Occipital lobe (tissue), 3 donors: ENCODE measurements at places on chromosomes 5 and 9. TPM values are rescaled to one million over a fixed set of nuclear protein-coding genes. Genes with fewer than 3 reads are reported as not detected.

DCTN4 gene
- 96.2 TPM for total RNA-seq

FGF18 gene
- total RNA-seq = 0.62 TPM

LCN15 gene
- not detected for total RNA-seq

PAEP gene
- total RNA-seq = not detected

PRUNE2 gene
- total RNA-seq = 13.4 TPM

STING1 gene
- total RNA-seq = 3.6 TPM

KCNV2 gene
- not detected for total RNA-seq
